ENCODE measurements at places on chromosomes 16 and 17. TPM values are rescaled to one million over a fixed set of nuclear protein-coding genes. Genes with fewer than 3 reads are reported as not detected.

- DNase-seq = no peak
Measured at GRCh38 chr17:29022074-29022473, 16.2 kb upstream of the SEZ6 start.

DNA sequence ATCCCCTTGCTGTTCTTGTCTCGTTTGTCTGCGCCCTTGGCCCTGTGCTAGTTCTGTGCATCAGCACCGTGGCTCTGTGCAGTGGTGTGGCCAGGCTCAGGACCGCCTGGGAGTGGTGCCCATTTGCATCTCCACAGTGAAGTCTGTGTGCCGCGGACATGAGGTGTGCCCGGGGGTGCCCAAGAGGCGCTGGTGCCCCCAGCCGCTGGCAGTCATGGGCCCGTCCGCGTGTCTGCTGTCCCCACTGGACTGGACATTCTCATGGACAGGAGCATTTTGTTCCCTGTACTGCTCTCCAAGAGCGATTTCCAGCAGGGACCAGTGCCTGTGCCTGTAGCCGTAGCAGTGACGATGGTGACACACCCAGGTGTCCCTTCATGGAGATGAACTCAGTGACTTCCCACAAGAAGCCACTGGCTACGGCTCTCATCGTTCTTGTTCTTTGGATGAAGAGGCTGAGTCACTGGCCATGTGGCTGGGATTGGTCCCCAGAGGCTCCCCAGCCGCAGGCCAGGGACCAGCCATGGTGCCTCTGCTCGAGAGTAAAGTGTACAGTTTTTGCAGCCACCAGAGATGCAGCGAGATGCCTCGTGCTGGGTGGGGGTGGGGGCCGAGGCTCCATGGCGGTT is 13.0 kb upstream of the MC1R start:
- no peak for DNase-seq

PYDC1 gene
- total RNA-seq = not detected

DNA sequence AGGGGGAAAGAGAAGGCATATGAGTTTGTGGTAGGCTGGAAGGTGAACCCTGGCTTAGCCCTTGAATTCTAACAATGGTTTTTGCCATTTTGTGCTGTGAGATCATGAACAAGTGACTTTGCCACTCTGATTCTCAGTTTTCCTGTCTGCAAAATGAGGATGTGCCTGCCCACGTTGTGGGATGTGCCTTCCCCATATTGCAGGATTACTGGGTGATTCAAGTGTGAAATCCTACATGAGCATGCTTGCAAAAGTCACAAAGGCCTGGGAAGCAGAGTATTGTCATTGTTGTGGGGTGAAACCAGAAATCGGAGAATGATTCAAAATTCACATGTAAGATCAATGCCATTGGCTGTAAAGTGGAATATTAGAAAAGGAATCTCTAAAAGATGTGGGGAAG is 28.6 kb upstream of the TVP23A start:
- DNase-seq = no peak

CES5A gene
- not detected for total RNA-seq

- no peak for DNase-seq
Measured at GRCh38 chr17:55237268-55237667, 27.5 kb upstream of the HLF start.
